ENCODE measurements at places on chromosomes 2 and 18.

- DNase-seq: no peak
Observed at GRCh38 chr18:39271654-39272053, 1706.1 kb upstream of the CELF4 start.

GRCh38 chr2:99634234-99634633 lies 144.4 kb upstream of the REV1 start:
- no peak for DNase-seq

DNA sequence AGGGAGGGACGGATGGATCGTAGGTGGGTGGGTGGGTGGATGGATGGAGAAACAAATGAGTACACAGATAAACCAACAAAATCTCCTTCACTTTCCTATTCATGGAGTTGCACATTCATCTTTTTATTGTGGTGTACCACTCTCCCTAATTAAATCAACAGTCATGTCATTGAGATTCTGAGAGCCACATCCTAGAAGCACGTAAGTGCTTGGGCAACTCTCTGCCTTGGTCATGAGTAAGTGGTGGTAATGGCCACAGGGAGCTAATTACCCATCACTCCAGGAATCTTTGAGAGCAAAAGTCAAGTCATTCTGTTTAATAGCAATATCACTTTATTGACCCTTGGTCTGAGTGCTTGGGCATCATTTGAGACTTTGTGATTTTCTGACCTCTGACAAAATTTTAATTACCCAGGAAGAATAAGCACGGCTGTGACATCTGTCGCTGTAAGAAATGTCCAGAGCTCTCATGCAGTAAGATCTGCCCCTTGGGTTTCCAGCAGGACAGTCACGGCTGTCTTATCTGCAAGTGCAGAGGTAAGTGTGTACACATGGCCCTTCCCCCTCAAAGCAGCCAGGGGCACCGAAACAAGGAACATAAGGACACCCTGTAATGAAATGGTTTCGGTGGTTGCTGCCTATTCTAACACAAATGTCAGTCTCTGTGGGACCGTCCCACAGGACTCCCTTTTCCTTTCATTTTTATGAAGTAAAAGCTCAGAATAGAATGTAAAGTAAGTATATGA lies 85.9 kb downstream of the FEZ2 start:
- no peak for DNase-seq

DNA sequence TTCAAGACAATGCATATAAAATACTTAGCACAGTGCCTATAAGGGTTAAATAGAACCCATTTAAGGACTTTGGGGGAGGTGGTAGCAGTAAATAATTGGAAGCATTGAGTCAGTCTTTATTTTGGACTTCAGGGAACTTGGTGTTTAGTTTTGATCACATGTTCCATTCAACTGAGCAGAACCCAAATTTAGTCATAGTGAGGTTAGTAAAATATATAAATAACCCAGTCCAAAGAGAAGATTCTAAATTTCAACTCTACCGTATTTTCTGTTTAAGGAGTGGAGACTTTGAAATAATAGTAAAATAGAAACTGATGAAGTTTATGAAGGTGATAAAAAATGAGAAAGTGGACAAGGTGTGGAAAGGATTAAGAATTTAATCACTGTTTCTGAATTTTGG lies 19.7 kb downstream of the TWSG1 start:
- DNase-seq: no peak

DNA sequence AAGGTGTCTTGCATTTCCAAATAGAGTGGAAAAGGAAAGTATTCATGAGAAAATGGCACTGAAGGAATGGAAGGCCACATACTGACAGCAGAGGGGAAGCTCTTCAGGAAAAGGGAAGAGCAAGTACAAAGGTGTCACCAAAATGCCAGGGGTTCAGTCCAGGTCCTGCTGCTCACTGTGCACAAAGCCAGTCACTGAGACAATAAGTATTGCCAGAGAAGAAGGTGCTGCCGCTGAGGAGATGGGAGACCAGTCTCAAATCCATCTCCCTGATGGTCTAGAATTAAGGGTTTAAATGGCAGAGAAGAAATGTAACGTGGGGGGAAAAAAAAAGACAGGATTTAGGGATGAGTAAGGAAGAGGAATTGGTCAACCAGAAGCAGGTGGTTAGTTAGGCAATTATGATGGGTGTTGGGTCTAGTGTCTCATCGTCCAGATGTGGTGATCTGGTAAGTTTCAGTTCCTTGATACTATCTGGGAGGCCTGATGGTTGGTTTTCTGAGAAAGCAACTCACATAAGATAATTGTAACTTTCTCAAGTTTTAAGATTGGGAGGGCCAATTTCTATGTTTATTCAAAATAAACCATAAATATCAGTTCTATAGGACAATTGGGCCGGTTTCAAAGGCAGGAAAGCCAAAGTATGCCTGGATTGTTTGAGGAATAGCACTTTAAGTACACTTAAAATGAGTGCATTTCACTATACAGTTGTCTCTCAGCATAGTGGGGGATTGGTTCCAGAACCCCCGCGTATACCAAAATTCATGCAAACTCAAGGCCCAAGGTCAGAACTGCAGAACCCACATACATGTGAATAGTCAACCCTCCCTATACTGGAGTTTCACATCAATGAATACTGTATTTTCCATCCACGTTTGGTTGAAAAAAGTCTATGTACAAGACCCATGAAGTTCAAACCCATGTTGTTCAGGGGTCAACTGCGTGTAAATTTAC lies 109.1 kb upstream of the DNAJC10 start:
- no peak for DNase-seq

DNA sequence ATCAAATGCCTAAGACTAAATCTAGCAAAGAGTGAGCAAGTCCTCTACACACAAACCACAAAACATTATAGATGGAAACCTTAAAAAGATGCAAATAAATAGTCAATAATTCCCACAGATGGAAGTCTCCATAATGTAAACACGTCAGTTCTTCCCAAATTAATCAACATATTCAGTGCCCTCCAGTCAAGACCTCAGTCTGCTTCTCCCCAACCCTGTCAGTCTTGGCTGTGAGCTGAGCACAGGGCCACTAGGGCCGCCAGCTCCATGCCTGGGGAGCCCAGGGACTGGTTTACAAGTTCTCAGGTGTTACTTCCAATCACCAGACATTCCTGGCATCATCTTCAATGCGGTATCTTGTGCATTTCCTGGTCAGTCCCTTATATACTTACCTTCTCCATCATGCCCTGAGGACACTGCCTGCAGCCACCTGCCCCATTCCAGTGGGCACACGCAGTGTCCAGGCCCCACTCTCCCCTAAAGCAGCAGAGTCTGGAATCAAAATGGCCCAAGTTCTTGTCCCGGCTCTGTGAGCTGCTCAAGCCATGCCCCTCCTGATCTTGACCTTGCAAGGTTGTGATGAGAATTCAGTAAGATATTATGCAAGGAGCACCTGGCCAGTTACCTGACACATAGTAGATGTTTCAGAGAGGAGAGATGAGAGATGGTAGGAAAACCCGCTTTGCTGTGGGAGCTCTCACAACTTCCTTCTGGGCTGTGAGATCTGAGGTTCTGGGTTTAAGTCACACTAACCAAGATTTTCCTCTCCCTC lies 207.9 kb upstream of the RAB6C start:
- DNase-seq: no peak

GRCh38 chr2:172701250-172701649 lies 34.4 kb upstream of the RAPGEF4 start:
- DNase-seq: no peak
